Right ventricle myocardium superior (tissue), 1 donor: ENCODE measurements at places on chromosomes 3 and 15.

GRCh38 chr3:56193519-56193918, 274.7 kb downstream of the ERC2 start:
- no peak for DNase-seq

DNA sequence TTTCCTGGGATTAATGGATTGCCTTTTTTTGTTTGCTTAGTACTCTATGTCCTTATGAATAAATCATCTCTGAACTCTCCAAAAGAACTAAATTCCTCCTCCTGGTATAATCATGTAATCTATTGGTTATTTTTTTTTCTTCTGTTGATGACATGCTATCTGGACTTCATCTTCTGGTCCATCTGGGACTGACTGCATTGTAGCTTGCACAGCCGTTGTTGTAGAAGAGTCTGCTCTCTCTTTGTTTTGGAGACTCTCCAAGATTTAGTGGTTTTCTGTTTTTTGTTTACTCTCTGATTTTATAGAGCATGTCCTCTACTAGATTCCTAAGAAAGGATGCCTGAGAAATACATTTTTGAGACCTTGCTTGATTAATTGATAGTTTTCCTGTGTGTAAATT, 19.1 kb downstream of the IREB2 start:
- DNase-seq = no peak

GRCh38 chr3:134640872-134641470, 9.9 kb downstream of the KY start:
- no peak for DNase-seq

- no peak for DNase-seq
Measured at GRCh38 chr3:101939361-101940049, 90.2 kb downstream of the NFKBIZ start.

DNA sequence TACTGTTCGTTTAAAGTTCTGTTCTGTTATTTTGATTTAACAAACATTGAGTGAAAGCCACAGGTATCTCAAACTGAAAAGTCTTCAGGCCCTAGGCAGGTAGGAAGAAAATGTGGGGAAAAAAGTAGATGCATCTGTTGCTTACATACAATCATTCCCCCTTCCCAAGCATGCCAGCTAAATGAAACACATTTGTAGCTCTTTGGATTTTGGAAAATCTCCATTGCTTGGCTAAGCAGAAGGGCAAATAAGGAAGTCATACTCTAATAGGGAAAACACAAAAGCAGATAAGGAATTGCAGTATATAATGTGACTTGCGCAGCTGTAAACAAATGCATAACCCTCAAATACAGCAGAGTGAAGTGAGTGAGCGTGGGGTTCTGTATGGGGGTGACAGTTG, 375.9 kb downstream of the FGF12 start:
- no peak for DNase-seq

GRCh38 chr3:59502806-59503205, 453.0 kb upstream of the CFAP20DC start:
- DNase-seq = no peak

GRCh38 chr15:69215314-69216035, 55.0 kb downstream of the GLCE start:
- no peak for DNase-seq

GRCh38 chr3:106119614-106120082, 250.8 kb upstream of the CBLB start:
- DNase-seq = no peak

GRCh38 chr3:156680243-156680914, 6.0 kb downstream of the TIPARP start:
- no peak for DNase-seq

GRCh38 chr3:100231668-100232067, 29.1 kb upstream of the TBC1D23 start:
- DNase-seq = no peak

GRCh38 chr15:25932696-25933095, 69.6 kb upstream of the ATP10A start:
- no peak for DNase-seq

DNA sequence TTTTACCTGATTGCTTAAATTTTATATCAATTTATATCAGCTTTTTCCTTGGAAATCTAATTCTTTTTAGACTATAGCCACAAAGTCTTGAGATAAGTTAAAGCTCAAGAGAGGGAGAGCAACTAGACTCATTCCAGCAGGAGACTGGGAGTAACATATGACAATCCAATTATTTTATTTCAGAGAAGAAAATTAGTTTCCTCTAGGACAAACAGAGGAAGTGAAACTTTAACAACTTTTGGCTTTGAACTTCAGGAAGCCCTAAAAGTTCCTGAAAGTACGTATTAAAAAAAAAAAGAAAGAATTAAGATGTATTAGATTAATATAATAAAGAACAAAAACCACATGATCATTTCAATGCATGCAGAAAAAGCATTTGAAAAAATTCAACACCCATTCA, 13.9 kb upstream of the UBE2E2 start:
- no peak for DNase-seq

- no peak for DNase-seq
Measured at GRCh38 chr15:61314427-61314826, 85.3 kb upstream of the RORA start.

DNA sequence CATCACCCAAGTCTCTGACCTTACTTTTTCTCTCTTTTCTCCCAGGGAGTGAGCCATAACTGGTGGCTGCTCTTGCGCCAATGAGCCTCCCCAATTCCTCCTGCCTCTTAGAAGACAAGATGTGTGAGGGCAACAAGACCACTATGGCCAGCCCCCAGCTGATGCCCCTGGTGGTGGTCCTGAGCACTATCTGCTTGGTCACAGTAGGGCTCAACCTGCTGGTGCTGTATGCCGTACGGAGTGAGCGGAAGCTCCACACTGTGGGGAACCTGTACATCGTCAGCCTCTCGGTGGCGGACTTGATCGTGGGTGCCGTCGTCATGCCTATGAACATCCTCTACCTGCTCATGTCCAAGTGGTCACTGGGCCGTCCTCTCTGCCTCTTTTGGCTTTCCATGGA, 13.2 kb upstream of the ATG7 start:
- no peak for DNase-seq

- no peak for DNase-seq
Measured at GRCh38 chr15:49235446-49236124, 65.5 kb downstream of the GALK2 start.

- no peak for DNase-seq
Measured at GRCh38 chr15:67369359-67369998, 114.9 kb downstream of the IQCH start.

DNA sequence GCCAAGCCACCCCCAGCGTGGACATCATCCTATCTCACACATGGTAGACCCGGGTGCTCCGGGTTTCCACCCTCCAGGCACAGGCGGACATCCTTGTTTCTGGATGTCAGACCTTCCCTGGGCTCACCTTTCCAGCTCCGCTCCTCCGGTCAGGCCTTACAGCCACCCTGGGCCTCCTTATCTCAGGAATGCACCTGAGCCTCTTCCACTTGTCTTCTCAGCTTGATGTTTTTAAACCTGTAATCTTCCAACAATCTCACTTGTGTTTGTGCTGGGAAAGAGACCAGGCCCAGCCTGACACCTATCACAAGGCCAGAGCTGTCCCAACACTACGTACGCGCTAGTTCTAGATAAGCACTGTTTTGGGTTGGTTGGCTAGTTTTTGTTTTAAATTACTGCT, 53.9 kb downstream of the NIPA2 start:
- no peak for DNase-seq

- DNase-seq = no peak
Measured at GRCh38 chr15:92667287-92667904, 11.8 kb upstream of the FAM174B start.

DNA sequence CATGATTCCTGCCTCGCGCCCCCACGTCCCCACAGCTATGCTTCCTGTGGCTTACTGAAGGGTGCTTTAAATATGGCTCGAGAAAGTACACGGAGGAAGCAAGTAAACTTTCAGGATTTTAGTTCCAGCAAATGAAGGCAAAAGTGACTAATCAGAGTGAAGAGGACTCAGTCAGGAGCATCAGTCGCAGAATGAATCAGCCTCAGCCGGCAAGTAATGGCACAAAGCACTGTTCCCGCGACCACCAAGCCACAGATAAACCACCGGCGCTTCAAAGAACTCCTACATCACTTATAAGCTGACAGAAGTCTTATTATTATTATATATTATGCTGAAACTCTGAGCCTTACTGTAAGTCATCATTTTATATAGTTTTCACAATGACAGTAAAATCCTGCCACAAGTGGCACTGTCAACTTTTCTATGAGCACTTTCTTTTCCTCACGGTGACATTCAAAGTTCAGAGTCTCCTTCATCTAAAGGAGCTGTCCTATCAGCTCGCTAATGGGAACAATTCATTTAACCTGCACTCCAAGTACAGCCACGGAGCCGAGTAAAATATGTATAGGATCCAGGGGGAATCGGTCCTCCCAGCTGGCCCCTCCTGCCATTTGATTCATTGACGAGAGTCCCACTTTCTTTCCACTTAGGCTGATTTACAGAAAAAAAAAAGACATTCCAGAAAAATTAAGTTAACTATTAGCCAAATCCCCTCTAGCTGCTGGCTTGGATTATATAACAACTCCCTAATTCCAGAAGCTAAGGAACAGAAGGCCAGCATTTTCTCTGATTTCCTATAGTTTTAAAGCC, 217.0 kb upstream of the ICE2 start:
- no peak for DNase-seq

DNA sequence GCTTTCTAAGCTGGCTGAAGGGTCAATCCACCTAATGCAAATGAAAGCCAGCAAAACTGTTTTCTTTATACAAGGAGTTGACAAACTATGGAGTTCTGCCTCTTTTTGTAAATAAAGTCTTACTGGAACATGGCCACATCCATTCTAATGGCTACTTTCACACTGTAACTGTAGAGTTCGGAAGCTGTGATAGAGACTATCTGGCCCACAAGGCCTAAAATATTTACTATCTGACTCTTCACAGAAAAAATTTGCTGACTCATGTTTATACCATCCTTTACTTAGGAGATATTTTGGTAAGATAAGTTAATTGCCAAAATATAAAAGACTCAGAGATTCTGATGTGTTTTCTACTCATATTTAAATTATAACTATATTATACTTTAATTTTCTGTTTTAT, 93.7 kb upstream of the GK5 start:
- no peak for DNase-seq

DNA sequence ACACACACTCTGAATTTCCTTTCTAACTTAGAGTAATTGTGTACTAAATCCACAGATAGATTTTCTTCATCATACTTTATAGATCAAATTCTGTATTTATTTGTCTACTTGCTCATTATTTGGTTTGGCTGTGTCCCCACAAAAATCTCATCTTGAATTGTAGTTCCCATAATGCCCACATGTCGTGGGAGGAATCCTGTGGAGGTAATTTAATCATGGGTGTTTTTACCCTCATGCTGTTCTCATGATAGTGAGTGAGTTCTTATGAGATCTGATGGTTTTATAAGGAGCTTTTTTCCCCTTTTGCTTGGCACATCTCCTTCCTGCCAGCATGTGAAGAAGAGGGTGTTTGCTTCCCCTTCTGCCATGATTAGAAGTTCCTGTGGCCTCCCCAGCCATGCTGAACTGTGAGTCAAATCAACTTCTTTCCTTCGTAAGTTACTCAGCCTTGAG, 198.3 kb upstream of the TGFBR2 start:
- DNase-seq = no peak

DNA sequence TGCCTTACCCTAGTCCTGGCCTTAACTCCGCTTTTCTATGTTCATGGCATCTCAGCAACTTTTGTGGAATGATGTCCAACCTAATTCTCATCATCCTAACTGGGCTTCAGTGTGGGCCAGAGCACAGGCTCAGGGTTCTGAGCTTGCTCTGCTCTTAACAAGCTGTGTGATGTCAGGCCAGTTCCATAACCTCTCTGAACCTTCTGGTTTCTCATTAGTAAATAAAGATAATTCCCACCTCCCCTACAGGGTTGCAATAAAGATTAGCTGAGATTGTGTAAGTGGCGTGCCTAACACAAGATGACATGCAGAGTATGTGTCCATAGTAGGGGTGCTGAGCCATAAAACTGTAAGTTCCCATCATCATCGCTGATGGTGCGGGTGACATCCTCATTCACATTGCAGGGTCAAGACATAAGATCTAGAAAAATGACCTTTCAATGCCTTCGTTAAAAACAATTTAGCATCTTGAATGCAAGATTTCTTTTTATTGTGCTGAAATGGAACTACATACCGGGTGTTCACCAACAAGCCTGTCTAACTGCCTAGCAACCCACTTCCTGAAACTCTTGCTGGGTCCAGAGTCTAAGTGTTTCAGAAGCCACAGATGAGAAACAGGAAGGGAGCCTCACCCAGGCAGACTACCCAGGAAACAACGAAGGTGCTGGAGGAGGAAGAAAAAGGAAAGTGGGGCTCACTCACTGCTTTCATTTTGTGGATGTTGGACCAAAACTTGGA, 36.2 kb downstream of the CDCP1 start:
- DNase-seq = no peak

DNA sequence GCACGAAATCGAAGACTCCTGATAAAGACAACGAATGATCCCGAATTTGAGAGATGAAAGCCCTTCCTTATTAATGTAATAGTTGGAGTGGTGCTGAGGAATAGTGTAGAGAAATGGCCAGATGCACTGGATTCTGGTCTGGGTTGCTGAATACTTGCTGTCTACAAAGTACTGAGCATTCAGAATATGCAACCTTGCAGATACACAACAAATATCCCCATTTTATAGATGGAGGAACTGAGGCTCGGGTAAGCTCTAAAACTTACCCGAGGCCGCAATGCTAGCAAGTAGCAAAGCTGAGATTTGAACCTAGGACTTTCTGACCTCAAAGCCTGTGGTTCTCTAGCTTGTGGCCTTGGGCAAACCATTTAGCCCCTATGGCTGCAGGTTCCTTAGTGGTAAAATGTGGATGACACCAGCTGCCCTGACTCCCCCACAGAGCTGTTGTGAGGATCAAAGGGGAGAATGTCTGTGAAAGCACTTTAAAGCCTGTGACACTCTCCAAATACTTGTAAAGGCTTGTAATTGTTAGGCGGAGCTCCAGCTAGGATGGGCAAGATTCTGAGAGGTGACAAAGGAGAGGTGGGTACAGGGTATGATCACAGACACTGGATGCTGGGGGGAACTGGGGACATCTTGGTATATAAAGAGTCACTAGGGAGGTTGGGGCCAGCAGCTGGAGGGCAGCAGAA, 39.8 kb downstream of the FOXB1 start:
- no peak for DNase-seq

- no peak for DNase-seq
Measured at GRCh38 chr15:73075160-73075859, 23.0 kb downstream of the NEO1 start.

- DNase-seq = no peak
Measured at GRCh38 chr3:127238602-127239001, 45.7 kb downstream of the PRR23E start.

- DNase-seq = no peak
Measured at GRCh38 chr15:60704129-60704528, 225.2 kb upstream of the ICE2 start.

GRCh38 chr3:12427551-12427950, 56.7 kb upstream of the TSEN2 start:
- no peak for DNase-seq

DNA sequence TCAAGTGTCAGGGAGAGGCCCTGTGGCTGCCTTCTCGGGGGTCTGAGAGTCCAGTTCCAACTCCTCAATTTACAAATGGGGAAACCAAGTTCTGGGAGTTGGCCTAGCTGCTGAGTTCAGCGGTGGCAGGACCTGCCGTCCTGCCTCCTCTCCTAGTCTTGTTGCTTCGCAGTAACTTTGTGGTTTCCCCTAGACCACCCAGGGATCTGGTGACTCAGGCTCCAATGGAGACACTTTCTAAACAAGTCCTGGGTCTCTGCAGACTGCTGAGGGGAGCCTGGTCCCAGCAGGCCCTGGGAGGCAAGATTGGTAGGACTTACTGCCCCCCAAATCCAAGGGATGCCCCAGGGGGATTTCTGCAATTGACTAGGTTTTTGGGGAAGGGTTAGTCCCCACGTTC, 83.6 kb downstream of the SMAD6 start:
- no peak for DNase-seq

GRCh38 chr3:150738688-150739087, 24.3 kb downstream of the SIAH2 start:
- DNase-seq = no peak
